ENCODE measurements at places on chromosomes 16 and 17. TPM values are rescaled to one million over a fixed set of nuclear protein-coding genes. Genes with fewer than 3 reads are reported as not detected.

Gene CTRB1
- total RNA-seq: not detected

Gene CES4A
- total RNA-seq: 7.2 TPM

Gene MT1A
- total RNA-seq: not detected

Gene CSF3
- total RNA-seq: 0.12 TPM

Gene MEIOB
- 0.60 TPM for total RNA-seq

Gene GAA
- total RNA-seq: 37.1 TPM

Gene SLC35G6
- not detected for total RNA-seq

Gene JPT1
- 107 TPM for total RNA-seq

Gene MGAT5B
- 0.60 TPM for total RNA-seq

Gene SPATA32
- not detected for total RNA-seq

Gene GLG1
- 131 TPM for total RNA-seq

Gene PRSS33
- total RNA-seq: 0.20 TPM

Gene TBC1D3L
- 12.8 TPM for total RNA-seq

Gene HOXB4
- 1.4 TPM for total RNA-seq

Gene GJC1
- total RNA-seq: 11.4 TPM

DNA sequence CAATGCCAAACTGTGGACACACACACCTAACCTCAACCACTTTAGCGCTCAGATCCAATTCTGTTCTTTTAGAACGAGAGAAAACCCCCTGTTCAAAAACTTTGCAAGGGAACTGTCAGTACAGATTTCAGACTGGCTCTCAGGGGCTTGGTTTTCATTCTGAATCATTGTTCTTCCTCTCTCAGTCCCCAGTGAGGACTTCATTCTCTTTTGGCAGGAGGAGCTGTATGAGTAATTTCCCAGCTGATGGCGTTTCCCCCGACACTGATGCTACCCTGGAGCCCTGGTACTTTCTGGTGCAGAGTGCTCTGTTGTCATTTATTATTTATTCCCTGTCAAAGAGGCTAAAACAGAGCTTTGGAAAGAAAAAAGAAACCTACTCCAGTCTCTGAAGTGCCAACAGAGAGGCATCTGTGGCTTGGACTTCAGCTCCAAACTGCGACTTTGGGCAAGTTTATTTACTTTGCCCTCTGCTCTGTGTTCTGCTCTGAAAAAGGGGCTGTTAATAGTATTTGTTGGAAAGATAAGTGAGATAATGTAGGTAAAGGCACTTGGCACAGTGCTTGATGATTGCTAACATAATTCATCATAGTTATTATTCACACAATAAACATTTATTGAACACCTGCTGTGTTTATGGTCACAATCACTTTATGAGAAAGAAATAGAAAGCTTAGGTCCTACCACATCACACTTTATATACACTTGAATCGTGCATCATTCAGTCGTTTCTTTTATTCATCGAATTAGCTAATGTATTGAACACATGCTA is 28.3 kb downstream of the ETV4 start:
- DNase-seq: no peak

- no peak for DNase-seq
Measured at GRCh38 chr16:22674832-22675191, 139.2 kb upstream of the HS3ST2 start.

GRCh38 chr16:996681-997080 is 15.1 kb downstream of the SOX8 start:
- no peak for DNase-seq

- no peak for DNase-seq
Measured at GRCh38 chr17:58166682-58167081, at the start of gene OR4D2. TSS of gene OR4D2 (plus strand) at chr17:58166982. CDS start at chr17:58169656, 2,674 bp downstream.

GRCh38 chr16:49563666-49564065 is 190.1 kb downstream of the C16orf78 start:
- no peak for DNase-seq

DNA sequence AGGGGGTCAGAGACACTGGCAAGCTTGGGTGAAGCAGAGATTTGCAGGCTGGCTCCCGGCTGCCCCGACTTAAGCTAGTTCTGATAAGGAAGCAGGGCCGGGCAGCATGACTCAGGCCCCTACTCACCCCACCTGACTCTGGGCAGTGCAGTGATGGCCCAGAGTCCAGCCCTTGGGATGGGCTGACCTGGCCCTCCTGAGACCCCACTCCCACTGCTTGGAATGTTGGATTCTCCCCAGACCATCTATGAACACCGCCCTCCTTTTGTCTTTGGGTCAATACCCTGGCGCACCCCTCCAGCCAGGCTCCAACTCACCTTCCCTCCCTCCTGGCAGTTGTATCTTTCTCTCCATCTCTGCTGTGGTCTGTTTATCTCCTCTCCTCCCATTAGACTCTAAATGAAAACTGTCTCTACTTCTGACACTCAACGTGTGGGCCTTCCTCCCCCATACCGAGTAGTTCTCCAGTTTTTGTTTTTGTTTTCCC is 21.0 kb downstream of the LGALS3BP start:
- peak; percentile 82 for DNase-seq

- peak; percentile 58 for DNase-seq
Measured at GRCh38 chr17:76867578-76868175, 527 bp upstream of the MGAT5B start.

DNA sequence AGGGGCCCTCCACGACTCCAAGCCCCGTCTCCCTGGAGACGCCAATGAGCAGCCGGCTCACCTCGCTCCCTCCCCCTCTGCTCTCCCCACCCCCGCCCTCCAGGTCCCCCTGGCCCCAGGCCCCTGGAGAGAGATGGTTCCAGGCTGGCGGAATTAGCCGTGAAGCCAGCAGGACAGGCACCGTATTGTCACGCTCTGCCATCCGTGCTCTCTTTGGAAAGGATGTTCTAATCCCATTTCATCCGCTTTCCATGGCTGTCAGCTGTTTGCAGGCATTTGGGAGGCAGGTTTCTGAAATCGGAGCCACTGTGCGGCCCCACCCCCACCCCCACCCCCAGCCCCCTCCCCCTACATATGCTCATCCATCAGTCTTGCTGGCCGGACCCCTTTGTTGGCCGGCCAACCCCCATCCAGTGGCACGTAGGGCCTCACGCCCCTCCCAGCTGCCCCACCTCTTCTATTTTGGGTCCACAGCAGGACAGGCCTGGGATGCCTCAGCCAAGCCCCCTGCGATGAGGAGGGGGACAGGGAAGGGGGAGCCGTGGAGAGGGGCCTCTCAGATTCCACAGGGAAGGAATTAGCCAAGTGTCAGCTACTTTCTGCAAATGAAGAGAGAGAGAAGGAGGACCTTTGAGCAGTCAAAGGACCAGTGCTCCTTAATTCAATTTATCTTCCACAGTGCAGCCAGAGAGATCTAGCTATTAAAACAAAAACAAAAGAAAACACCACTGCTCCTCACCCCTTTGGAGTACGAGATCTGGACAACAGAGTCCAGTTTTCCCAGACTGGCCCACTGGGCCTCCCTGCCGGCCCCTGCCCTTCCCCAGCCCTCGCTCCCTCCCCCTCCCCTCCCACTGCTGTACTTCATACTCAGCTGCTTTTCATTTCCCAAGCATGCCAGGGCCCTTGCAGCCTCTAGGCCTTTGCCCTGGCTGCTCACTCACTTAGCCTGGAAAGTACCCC is 30.7 kb downstream of the SDK2 start:
- no peak for DNase-seq

GRCh38 chr17:82343560-82343959 is 10.0 kb upstream of the SECTM1 start:
- no peak for DNase-seq

- DNase-seq: no peak
Measured at GRCh38 chr16:85683363-85683762, 5.4 kb downstream of the GINS2 start.

DNA sequence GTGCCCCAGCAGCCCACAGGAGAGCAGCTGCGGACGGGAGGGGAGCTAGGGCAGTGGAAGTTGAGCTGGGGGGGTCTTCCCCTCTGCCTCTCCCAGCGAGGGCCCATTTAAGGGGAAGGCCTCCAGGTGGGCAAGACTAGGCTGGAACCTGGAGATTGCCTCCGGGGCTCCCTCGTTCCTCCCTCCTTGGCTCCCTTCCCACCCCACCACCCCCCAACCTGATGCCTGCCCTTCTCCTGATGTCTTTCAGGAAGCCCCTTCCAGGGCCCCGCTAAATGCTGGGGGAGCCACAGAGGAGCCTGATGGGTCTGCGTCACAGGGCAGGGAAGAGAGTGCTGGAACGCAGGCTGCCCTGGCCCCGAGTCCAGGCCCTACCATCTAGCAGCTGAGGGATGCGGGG is 16.7 kb downstream of the ADGRG1 start:
- DNase-seq: no peak

- DNase-seq: peak; percentile 8
Measured at GRCh38 chr16:65002265-65002664, 119.6 kb downstream of the CDH11 start.

DNA sequence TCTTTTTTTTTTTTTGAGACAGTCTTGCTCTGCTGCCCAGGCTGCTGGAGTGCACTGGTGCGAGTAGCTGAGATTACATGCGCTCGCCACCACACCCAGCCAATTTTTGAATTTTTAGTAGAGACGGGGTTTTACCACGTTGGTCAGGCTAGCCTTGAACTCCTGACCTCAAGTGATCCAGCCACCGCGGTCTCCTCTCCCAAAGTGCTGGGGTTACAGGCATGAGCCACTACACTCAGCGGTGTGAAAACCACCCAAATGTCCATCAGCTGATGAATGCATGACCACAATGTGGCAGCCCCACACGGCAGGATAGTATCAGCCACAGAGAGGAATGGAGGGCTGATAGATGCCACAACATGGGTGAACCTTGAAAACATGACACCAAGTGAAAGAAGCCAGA is 2.1 kb downstream of the P2RX5 start:
- DNase-seq: no peak

GRCh38 chr16:4315186-4316107 is at the start of gene GLIS2:
TSS of gene GLIS2 (plus strand) at chr16:4316067. CDS start at chr16:4332281, 16,214 bp downstream.
- DNase-seq: peak; percentile 95

GRCh38 chr16:14485811-14486519 is 144.1 kb downstream of the PARN start:
- no peak for DNase-seq

- DNase-seq: no peak
Measured at GRCh38 chr16:46638947-46639925, 18.1 kb upstream of the SHCBP1 start.

- DNase-seq: no peak
Measured at GRCh38 chr16:82936941-82937551, 310.3 kb downstream of the CDH13 start.

- DNase-seq: peak; percentile 62
Measured at GRCh38 chr17:46194393-46195216, 1.4 kb upstream of the KANSL1 start.

DNA sequence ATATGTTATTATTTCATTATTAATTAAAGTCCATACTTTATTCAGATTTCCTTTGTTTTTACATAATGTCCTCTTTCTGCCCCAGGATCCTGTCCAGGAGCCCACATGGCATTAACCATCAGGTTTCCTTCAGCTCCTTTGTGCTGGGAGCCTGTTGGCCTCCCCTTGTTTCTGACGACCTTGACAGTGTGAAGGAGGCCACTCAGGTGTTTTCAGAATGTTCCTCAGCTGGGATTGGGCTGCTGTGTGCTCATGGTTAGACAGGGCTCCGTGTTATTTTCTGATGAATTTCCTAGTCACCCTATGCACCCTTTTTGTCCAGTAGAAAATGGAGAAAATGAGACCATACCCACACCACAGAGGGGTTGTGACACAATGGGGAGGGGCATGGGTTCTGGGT is 281.0 kb upstream of the FOXF1 start:
- DNase-seq: no peak

DNA sequence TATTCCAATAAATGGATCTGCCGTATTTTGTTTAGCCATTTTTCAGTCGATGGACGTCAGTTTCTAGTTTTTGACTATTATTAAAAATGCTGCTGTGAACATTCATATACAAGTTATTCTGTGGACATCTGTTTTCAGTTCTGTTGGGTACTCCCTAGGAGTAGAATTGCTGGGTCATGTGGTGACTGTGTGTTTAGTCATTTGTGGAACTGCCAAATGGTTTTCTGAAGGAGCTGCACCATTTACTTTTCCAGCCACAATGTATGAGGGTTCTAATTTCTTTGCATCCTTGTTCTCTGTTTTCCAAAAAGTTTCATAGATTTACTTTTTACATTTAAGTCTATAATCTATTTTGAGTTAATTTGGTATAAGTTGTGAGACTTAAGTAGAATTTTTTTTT is 29.5 kb downstream of the CYLD start:
- DNase-seq: no peak

GRCh38 chr17:77706938-77707337 is 251.6 kb upstream of the TNRC6C start:
- DNase-seq: no peak

DNA sequence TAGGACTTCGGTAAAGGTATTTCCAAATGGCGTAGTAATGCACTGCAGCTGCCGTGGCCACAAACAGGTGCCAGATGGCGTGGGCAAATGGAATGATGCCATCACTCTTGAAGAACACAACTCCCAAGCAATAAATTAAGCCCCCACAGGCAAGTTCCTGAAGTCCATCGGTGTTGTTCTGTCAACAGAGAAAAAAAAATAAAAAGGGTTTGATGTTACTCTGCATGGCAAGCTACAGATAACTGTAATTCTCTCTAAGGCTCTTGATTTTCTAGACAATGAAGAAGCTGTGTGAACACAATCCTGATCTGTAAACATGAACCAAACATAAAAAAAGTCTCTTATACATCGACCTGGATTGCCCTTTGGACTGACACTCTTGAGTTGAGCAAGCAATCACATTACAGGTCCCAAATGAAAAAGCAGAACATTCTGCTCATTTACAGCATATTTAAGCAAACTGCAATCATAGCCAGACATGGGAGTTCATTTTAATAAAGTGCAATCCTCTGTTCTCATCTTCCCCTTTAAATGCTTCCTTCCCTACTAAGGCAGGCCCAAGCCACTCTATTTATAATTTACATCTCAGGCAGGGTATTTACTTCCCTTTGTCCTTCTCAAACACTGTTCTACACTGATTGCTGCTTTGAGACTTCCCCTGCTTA is 27.1 kb downstream of the MMD start:
- DNase-seq: peak; percentile 16

DNA sequence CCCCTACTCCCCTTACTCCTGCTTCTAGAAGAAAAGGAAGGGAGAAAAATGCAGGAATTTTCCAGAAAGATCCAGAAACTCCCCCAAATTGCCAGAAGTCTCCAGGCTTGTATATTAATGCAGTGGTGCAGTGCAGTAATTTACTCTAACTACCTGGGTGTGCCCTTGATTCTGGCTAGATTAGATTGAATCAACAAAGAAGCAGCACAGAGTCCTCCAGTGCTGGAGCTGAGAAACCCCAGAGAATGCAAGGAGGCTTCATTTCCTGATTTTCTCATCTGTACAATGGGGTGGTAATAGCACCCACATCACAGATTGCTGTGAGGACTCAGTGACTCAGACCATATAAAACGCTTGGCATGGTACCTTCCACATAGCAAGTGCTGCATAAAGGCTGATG is 247.3 kb upstream of the RPL38 start:
- no peak for DNase-seq

DNA sequence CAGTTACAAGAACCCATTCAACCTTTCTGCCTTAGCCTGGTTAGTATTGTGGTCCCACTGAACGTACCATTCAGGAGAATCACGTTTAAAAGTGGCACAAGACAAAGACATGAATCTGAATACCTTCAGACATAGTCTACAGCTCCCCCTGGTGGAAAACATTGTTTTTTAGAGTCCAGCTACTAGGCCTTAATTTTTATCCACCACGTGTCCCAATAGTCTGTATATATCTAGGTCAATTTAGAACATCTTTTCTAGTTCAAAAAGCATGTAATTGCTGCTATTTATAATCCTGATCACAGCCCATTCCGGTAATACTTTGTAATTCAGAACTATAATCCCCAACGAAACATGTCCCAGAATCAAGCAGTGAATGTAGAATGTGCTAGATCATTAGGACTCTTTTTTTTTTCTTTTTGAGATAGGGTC is 13.7 kb upstream of the GUCY2D start:
- DNase-seq: peak; percentile 93

GRCh38 chr17:61717352-61717751 is 126.3 kb upstream of the NACA2 start:
- DNase-seq: no peak

GRCh38 chr17:56876766-56877179 is 37.1 kb downstream of the TRIM25 start:
- DNase-seq: no peak
